COR-L47 (cell line): ENCODE measurements at places on chromosomes 3 and 15.

DNA sequence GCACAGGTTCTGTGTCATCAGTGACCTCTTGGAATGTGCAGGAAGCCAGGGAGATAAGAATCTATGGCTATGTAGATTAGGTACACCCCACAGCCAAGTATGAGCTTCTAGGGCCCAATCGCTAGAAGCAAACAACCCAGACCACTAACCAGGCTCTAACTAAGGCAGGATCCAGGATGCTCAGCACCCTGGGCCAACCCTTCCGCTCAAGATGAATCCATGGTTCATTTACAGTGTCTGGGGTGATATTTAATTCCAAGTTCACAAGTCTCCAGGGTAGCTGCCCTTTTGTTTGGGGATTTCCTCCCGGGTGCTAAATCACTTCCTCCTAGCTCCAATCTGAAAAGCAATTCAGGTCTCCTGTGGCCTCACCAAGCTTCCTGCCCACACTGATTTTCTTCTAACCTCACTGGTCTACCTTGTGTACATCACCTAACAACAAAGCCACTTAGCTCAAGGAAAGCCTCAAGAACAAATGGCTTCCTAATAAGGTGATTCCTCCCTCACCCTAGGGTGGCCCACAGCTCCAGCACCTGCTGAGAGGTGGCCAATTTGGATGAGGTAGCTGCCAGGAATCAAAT is 2.4 kb downstream of the EHD4 start:
- DNase-seq, result no peak

DNA sequence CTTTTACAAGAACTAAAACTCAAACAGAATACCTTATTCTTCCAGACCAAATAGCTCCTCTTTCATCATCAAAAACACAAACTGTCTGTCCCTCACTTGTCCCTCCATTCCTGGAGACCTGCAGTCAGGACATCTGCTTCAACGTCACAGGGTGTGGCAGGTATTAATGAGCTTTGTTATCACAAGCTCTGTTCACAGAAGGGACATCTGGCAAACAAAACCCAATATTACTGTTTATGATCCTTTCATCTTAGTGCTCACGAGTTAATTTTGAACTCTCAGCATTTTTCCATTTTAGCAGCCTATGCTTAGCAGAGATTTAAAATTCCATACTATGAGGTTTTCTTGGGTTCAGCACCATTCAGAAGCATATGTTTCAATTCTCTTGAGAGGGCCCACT is 32.9 kb downstream of the AP3S2 start:
- no peak for DNase-seq

DNA sequence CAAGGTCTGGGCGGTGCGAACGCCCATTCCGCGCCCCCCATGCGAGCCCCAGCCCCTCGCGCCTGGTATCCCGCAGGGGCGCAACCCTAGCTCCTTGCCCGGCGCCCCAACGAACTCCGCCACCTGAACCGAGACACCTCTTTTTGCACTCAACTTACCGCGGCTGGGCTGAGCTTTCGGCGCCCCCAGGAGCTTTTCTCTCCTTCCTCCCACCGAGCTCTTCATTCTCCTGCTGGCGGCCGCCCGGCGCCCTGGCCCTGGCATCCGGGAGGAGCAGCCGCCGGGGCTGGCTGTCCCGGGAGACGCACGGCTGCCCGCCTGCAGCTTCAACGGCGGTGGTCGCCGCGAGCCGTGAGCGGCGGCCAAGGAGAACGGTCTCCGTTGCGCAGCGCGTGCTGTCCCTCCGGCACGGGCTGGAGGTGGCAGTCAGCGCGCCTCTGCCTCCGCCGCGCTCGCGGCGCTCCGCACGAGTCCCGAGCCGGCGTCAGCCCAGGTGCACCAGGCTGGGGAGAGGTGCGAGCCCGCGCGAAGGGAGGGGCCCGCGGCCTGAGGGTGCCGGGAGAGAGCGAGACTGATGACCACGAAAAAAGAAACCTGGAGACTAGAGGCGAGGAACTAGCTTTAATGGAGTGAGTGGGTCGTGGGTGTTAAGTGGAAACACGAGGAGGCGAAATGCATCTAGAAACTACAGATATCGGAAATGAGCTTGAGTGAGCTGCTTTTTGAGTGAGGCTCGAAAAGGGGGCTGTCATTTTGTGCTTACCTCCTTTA is 621.5 kb upstream of the ZNF385D start:
- DNase-seq, result peak; percentile 0

- no peak for DNase-seq
Observed at GRCh38 chr3:74624301-74624700, 9.8 kb upstream of the CNTN3 start.
